ENCODE measurements at places on chromosomes 5 and 9.

GRCh38 chr5:171023508-171023907 lies 161.7 kb downstream of the RANBP17 start:
- no peak for DNase-seq

- DNase-seq: no peak
Measured at GRCh38 chr9:92310562-92310961, 14.6 kb downstream of the NOL8 start.

GRCh38 chr5:39117401-39117800 lies 43.2 kb upstream of the RICTOR start:
- no peak for DNase-seq

- no peak for DNase-seq
Measured at GRCh38 chr9:72695365-72695764, 174.0 kb downstream of the TMC1 start.

- no peak for DNase-seq
Measured at GRCh38 chr5:42912184-42912798, 100.6 kb upstream of the SELENOP start.

GRCh38 chr5:52262844-52263243 lies 524.9 kb upstream of the ITGA1 start:
- DNase-seq: no peak

- no peak for DNase-seq
Measured at GRCh38 chr9:20376731-20377375, 245.4 kb downstream of the MLLT3 start.

DNA sequence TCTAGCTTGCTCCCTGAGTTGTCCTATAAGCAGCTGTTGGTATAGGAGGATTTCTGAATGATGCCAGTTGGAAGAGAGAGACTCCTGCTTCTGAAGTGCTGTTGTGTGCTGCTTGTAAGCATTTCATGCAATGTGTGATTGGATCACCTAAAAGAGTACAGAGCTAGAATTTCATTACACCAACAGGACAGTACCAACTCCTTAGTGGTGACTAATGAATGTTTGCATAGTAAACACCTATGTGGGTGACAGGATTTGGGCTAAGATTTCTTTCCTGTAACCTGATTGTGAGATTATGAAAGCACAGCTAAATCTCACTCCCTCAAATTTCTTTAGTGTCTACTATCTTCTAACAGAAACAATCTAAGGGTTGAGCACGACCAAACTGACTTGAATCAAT lies 67.0 kb downstream of the GCNT1 start:
- DNase-seq: no peak

- no peak for DNase-seq
Measured at GRCh38 chr9:83584995-83585394, 37.9 kb upstream of the IDNK start.

DNA sequence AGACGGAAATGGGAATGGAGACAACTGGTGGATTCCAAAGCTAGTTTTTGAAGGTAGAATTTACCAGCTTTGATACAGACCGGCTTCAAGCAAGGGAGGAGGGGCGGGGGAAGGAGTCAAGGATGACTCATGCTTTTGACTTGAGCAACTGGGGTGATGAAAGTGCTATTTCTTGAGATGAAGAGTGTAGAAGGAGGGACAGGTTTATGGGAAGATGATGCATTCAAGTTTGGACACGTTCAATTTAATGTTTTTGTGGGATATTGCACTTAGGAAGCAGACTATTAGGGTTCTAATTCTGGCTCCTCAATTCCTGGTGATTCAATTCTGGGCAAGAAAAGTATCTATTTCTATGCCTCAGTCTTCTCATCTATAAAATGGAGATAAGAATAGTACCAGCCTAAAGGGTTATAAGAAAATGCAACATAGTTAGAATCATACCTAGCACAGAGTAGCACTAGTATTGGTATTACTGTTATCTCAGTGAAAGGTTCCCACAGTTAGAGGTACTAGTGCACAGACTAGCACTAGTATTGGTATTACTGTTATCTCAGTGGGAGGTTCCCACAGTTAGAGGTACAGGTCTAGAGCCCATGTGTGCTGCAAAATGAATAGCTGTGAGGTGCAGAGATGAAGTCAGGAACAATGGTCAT lies 4.6 kb downstream of the NIPAL4 start:
- no peak for DNase-seq

DNA sequence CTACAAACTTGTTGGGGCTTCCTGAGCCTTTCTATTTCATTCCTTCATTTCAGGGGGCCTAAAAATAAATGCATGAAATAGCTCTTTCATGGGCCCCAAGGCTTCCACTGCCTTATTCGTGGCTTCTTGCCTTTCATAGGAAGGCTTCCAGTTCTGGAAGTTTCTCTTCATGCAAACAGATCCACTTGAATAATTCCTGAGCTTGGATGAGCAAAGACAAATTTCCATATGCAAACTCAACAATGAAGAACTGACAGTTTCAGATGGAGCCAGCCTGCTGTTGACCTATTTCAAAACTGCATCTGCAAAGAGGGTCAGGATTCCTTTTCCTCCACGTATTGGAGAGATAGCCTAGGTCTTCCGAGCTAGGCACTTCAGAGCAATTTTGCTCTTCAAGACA lies 142.1 kb downstream of the MLLT3 start:
- no peak for DNase-seq

- no peak for DNase-seq
Measured at GRCh38 chr9:133659516-133659915, 23.4 kb downstream of the DBH start.

GRCh38 chr9:131688377-131688776 lies 51.5 kb downstream of the RAPGEF1 start:
- no peak for DNase-seq
